ENCODE measurements at places on chromosomes 2 and 18. TPM values are rescaled to one million over a fixed set of nuclear protein-coding genes. Genes with fewer than 3 reads are reported as not detected.

PRKAG3 gene
- not detected for total RNA-seq

CD207 gene
- total RNA-seq: not detected

RFTN2 gene
- total RNA-seq: not detected

LOXL3 gene
- 1.9 TPM for total RNA-seq

AQP12B gene
- not detected for total RNA-seq

EGR4 gene
- 0.07 TPM for total RNA-seq

FOXD4L1 gene
- 0.50 TPM for total RNA-seq
